A549 treated with ZK216348 at 1 μM for 4 hours (cell line): ENCODE measurements at places on chromosomes 6 and 20. TPM values are rescaled to one million over a fixed set of nuclear protein-coding genes. Genes with fewer than 3 reads are reported as not detected.

NKAPL gene
- not detected in 5 replicates for total RNA-seq

POU3F2 gene
- 0.06 TPM in 1 of 5 replicates, not detected in the others for total RNA-seq

PET117 gene
- 17.9 to 27.9 TPM (median 23.6 TPM) in 5 replicates for total RNA-seq

PI16 gene
- total RNA-seq = not detected in 5 replicates

SLC22A1 gene
- total RNA-seq = 1.7 to 3.4 TPM (median 2.2 TPM) in 5 replicates

LGSN gene
- total RNA-seq = 1.7 to 3.4 TPM (median 3.0 TPM) in 5 replicates

GSTA1 gene
- total RNA-seq = not detected in 5 replicates

OR2H1 gene
- total RNA-seq = not detected in 5 replicates

BTN1A1 gene
- total RNA-seq = not detected in 5 replicates

TPBG gene
- 32.6 to 47.3 TPM (median 41.3 TPM) in 5 replicates for total RNA-seq

TUBB2A gene
- total RNA-seq = 69.0 to 102 TPM (median 91.1 TPM) in 5 replicates

RAMACL gene
- total RNA-seq = 0.17 to 0.20 TPM in 2 of 5 replicates, not detected in the others

C6orf15 gene
- total RNA-seq = not detected in 5 replicates

SNX5 gene
- 199 to 265 TPM (median 229 TPM) in 5 replicates for total RNA-seq

OPRM1 gene
- total RNA-seq = not detected in 5 replicates

PNPLA1 gene
- total RNA-seq = 0.15 TPM in 1 of 5 replicates, not detected in the others

SLC22A2 gene
- 0.25 to 0.34 TPM in 2 of 5 replicates, not detected in the others for total RNA-seq

VPS52 gene
- 17.5 to 19.4 TPM (median 18.5 TPM) in 5 replicates for total RNA-seq

MYLIP gene
- total RNA-seq = 2.5 to 3.1 TPM (median 2.8 TPM) in 5 replicates

OR2J3 gene
- total RNA-seq = not detected in 5 replicates

TTLL9 gene
- total RNA-seq = 0.13 TPM in 1 of 5 replicates, not detected in the others

GRM4 gene
- total RNA-seq = 0.09 to 0.17 TPM (median 0.16 TPM) in 4 of 5 replicates, not detected in the other

PBOV1 gene
- total RNA-seq = not detected in 5 replicates

RAB23 gene
- total RNA-seq = 4.4 to 9.9 TPM (median 8.0 TPM) in 5 replicates

ERVFRD-1 gene
- not detected in 5 replicates for total RNA-seq

F13A1 gene
- total RNA-seq = not detected in 5 replicates

EYS gene
- total RNA-seq = 0.26 TPM in 1 of 5 replicates, not detected in the others

SERPINB1 gene
- total RNA-seq = 44.3 to 68.9 TPM (median 47.8 TPM) in 5 replicates

TNFRSF21 gene
- total RNA-seq = 17.3 to 21.9 TPM (median 18.6 TPM) in 5 replicates

ZNF334 gene
- not detected in 5 replicates for total RNA-seq

MYB gene
- 0.52 to 1.1 TPM (median 0.77 TPM) in 5 replicates for total RNA-seq

IER3 gene
- total RNA-seq = 65.0 to 118 TPM (median 104 TPM) in 5 replicates

PGC gene
- total RNA-seq = not detected in 5 replicates

C20orf204 gene
- 0.13 to 0.54 TPM (median 0.42 TPM) in 5 replicates for total RNA-seq

ECHDC1 gene
- total RNA-seq = 36.2 to 64.3 TPM (median 36.9 TPM) in 5 replicates

FAM83C gene
- total RNA-seq = 0.07 to 0.15 TPM (median 0.12 TPM) in 4 of 5 replicates, not detected in the other

DDX27 gene
- 61.4 to 68.1 TPM (median 63.3 TPM) in 5 replicates for total RNA-seq

DLGAP4 gene
- total RNA-seq = 47.8 to 74.2 TPM (median 64.6 TPM) in 5 replicates

CD93 gene
- total RNA-seq = not detected in 5 replicates

SOBP gene
- 0.85 to 1.6 TPM (median 1.1 TPM) in 5 replicates for total RNA-seq

TRERF1 gene
- total RNA-seq = 4.0 to 8.4 TPM (median 7.0 TPM) in 5 replicates

CYB5R4 gene
- 17.8 to 28.7 TPM (median 24.7 TPM) in 5 replicates for total RNA-seq

SDHAF4 gene
- 3.2 to 6.1 TPM (median 3.9 TPM) in 5 replicates for total RNA-seq

DNMT3B gene
- total RNA-seq = 3.3 to 5.2 TPM (median 4.4 TPM) in 5 replicates

MCHR2 gene
- total RNA-seq = not detected in 5 replicates

NMBR gene
- not detected in 5 replicates for total RNA-seq

GGTLC1 gene
- not detected in 5 replicates for total RNA-seq

THBD gene
- total RNA-seq = 49.6 to 85.8 TPM (median 71.5 TPM) in 5 replicates

CDSN gene
- total RNA-seq = 0.11 TPM in 1 of 5 replicates, not detected in the others

TP53INP2 gene
- 5.8 to 8.6 TPM (median 8.4 TPM) in 5 replicates for total RNA-seq

FOXC1 gene
- 6.4 to 10.8 TPM (median 8.2 TPM) in 5 replicates for total RNA-seq

RSPO3 gene
- total RNA-seq = 74.6 to 135 TPM (median 86.5 TPM) in 5 replicates

TSBP1 gene
- total RNA-seq = not detected in 5 replicates

PRL gene
- total RNA-seq = not detected in 5 replicates

EDN3 gene
- total RNA-seq = 1.3 to 1.8 TPM (median 1.7 TPM) in 5 replicates

CASS4 gene
- 0.08 to 0.09 TPM in 2 of 5 replicates, not detected in the others for total RNA-seq
